ENCODE measurements at places on chromosomes 3 and 15.

DNA sequence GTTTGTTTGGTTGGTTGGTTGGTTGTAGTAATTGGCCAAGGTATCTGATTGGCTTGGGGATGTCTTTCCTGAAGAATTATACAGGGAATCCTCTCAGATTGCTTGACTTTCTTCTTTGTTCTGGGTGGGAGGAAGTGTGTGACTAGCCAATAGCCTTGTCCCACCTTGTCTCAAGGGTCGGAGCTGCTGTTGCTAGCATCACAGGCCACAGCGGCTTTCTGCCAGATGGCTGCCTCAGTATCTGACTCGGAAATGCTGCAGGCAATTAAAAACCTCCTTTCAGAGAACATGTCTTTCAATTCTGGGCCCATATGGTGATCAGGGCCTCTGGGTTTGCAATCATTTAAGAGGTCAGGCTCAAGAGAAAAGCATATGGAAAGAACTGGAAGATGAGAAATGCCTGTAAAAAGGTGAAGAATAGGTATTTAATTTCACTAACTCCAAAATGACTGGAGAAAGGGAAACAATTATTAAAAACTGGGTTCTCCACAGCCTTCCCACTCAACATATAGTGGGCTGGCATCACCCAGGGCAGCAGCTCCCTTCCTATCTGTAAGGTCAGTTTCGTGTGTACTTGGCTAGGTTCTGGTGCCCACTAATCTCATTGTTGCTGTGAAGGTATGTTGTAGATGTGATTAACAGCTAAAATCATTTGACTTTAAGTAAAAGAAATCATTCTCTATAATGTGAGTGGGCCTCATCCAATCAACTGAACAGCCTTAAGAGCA is 32.4 kb downstream of the TGFBR2 start:
- DNase-seq = no peak

GRCh38 chr15:65310431-65311137 is 6.1 kb downstream of the RNU5B-1 start:
- DNase-seq = no peak

GRCh38 chr3:119733812-119734211 is 31.0 kb downstream of the CFAP91 start:
- DNase-seq = no peak

- DNase-seq = no peak
These were observed 230.6 kb downstream of the NEK10 start for GRCh38 chr3:27138562-27138961.
